T-helper 22 cell (primary cell): ENCODE measurements at places on chromosomes 6 and 20.

GRCh38 chr6:154343473-154344308 lies 12.9 kb downstream of the IPCEF1 start:
- no peak for DNase-seq

- DNase-seq, result no peak
These were observed 88.4 kb downstream of the OLIG3 start for GRCh38 chr6:137405806-137406205.

DNA sequence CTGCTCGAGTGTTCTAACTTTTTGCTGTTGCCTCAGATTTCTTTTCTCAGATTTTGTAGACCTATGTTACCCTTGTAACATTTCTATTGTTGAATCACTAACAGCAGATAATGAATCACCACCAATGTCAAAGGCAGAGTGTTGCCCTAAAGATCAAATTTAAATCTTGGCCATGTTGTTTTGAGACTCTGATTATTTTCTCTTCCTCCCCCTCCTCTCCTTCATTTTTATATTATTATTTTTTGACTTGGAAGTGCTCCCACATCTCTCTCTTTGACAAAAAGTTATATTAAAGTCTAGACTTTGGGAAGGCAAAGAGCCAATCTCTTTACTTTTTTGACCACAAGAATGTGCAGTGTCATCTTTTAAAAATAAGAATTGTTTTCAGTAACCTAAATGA lies 422.7 kb downstream of the NKAIN2 start:
- no peak for DNase-seq

GRCh38 chr20:40810332-40811000 lies 121.4 kb upstream of the MAFB start:
- no peak for DNase-seq
